Right renal pelvis (tissue), 4 donors: ENCODE measurements at places on chromosomes 2 and 18. TPM values are rescaled to one million over a fixed set of nuclear protein-coding genes. Genes with fewer than 3 reads are reported as not detected.

- DNase-seq, result no peak
Measured at GRCh38 chr2:67954093-67954748, 108.6 kb downstream of the C1D start.

DNA sequence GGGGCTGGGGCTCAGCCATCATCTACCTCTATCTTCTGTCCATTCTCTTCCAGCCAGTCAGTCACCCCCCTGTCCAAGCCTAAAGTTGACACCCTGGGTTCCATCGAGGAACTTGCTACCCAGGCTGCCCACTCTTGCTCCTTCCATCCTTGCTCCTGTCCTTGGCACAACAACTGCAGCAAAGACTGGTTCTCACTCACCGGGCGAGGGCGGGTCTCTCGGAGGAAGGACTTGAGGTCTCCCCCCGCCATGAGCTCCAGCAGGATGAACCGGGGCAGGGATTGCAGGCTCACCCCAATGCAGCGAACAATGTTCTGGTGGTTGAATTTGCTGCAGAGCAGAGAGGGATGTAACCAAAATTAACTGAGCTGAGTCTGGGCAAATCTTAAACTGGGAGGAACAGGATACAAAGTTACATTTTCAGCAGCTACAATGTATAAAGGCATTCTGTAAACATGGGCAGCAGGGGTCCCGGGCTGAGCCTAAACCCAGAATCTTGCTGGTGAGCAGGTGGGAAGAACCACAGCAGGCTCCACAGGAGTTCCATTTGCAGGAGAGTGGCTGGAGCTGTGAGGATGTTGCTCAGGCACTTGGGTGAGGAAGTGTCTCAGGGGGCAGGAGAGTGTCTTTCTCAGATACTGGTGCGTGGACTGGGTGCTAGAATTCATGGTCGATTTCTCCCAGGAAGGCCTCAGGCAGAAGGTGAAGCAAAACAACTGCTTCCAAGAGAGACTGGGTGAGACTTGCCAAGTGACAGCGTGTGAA lies 105.5 kb downstream of the CLIP4 start:
- no peak for DNase-seq

- DNase-seq, result no peak
Measured at GRCh38 chr2:129347486-129348217, 631.8 kb upstream of the RAB6C start.

GRCh38 chr18:76260941-76261472 lies 234.0 kb downstream of the ZNF516 start:
- DNase-seq, result no peak

Gene CCDC74A
- 14.5 TPM for polyA plus RNA-seq

- no peak for DNase-seq
Measured at GRCh38 chr2:159208438-159208837, 78.1 kb downstream of the WDSUB1 start.

DNA sequence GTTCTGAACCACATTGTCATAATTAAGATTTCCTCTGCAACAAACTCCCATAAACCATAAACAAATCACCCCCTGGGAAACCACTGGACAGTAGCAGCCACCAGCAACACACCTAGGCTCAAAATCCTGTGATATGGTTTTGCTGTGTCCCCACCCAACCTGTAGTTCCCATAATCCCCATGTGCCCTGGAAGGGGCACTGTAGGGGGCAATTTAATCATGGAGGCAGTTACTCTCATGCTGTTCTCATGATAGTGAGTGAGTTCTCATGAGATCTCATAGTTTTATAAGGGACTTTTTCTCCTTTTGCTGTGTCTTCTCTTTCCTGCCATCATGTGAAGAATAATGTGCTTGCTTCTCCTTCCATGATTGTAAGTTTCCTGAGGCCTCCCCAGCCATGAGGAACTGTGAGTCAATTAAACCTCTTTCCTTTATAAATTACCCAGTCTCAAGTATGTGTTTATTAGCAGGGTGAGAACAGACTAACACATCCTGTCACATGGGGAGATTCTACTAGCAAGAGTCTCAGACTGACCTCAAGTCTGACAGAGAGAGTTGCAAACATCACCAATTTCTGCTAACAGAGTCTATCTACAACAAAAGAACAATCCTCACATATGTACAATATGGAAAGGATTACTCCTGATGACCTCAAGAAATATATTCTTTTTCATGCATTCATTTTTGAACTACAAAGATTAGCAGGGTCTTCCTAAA lies 182.6 kb downstream of the GRB14 start:
- DNase-seq, result no peak

DNA sequence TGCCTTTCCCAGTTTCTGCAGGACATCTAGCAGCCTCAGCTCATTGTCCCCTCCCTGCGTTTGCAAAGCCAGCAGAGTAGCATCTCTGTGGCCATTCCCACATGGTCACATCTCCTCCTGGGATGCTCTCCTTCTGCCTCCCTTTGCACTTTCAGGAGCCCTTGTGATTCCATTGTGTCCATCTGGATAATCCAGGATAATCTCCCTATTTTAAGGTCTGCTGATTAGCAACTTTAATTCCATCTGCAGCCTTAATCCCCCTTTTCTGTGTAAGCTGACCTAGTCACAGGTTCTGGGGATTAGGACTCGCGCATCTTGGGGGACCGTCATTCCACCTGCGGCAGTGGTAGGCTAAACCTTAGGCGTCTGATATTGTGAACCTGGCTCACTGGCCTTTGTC lies 70.7 kb downstream of the NEDD4L start:
- no peak for DNase-seq

GRCh38 chr2:239684271-239684810 lies 283.5 kb upstream of the HDAC4 start:
- DNase-seq, result no peak
